GF-D8 (cell line): ENCODE measurements at places on chromosomes 16 and 17.
A peak's percentile ranks its signal among the peaks of the same experiment; 100 is the strongest.

DNA sequence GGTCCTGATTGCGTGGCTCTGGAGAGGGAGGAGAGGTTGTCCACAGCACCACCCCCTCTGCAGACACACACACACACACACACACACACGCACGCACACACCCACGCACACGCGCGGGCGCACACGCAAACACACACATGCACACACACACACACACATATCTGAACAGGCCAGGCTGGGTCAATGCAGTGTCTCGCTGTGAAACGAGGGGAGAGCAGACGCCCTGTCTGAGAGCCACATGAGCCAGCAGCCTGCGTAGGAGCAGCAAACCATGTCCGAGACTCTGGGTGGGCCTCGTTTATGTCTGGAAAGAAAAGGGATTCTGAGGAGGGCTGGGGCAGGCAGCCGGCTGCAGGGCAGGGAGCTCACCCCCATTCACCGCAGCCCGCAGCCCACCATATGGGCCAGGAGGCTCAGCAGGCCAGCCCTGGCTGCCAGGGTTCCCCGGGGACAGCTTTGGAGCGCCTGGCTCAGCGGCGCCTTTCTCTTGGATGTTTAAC is 93.3 kb upstream of the TNRC6C start:
- no peak for DNase-seq

GRCh38 chr17:32482568-32483320 is 4.0 kb upstream of the CDK5R1 start:
- no peak for DNase-seq

GRCh38 chr17:55462234-55462633 is 40.6 kb upstream of the MMD start:
- no peak for DNase-seq

DNA sequence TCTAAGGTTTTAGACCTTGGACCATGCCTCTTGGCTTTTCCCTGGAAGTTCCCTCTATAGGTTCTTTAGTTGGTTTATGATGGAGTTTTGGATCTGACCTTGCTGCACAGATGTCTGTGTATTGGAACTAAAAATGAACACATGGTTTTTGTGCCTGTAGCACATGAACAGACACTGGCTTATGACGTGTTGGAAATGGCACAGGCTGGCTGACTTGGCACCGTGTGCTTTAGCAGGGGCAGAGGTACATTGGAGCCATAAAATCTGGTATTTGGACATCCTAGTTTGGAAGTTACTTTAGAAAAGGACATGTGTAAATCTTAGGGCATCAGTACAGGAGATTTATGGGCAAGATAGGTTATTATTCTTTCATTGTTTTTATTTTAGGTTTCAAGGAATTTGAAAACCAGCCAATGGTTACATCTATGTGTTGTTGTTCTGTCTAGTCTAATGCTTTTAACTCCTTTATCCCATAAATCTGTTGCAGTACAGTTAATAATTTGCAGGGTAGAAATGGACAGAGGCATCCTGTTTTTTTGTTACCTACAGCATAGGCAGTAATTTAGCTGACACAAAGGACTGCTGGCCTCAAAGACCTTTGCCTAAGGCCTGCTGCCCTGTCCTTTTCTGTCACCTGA is 6.0 kb downstream of the SOCS7 start:
- no peak for DNase-seq

GRCh38 chr16:49602201-49602975 is 228.8 kb downstream of the C16orf78 start:
- no peak for DNase-seq

DNA sequence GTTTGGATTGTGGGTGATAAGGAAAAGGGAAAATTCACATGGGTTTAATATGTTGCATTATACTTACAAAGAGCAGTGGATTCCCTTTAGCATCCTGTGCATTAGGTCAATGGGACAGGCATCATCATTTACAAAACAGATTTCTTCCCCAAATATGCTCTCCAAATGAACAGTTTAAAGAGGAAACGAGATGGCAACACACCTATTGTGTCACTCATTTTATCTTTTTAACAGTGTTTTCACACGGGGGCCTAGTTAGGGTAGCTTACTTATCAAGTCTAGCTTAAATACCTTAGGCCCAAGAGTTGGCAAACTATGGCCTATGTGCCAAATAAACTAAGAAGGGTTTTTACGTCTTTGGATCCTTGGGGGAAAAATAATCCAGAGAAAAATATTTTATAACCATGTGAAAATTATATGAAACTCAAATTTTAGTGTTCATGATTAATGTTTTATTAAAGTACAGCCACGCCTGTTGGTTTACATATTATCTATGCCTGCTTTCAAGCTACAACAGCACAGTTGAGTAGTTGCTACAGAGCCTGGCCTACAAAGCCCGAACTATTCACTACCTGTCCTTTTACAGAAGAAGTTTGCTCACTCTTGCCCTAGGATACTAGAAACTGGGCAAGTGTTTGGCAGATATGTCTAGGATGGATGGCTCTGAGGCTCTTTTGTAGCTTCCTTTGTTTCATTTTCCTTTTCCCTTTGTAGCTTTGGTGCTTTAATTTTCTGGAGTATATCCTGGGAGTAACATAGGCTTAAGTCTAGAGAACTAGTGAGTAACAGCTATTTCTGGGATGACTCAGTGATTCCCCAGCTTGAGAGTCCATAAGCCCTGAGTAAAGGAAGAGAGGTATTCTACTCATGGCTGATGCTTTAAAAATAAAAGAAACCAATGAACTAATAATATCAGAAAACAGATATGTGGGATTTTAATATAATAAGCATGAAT is 12.4 kb downstream of the NUP93 start:
- peak; percentile 54 for DNase-seq

DNA sequence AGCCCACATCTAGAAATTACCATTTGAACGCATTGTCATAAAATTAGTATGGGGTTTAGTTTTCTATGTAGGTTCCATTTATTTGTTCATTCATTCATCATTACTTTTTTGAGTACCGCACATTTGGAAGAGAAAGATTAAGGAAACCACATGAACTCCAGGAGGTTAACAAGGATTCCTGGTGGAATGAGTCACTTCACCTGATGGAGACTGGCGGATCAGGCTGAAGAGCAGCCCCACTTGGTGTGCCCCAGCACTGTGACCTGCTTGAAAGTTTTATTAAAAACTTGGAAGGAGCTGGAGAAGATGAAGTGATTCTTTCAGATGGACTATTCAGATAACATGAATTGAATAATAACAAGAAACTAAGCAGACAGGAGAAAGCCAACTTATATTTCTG is 293.6 kb upstream of the CDH11 start:
- DNase-seq, result no peak

- no peak for DNase-seq
Measured at GRCh38 chr16:73231944-73232554, 184.1 kb upstream of the ZFHX3 start.

- DNase-seq, result no peak
Measured at GRCh38 chr17:50052241-50052796, 3.6 kb upstream of the ITGA3 start.

- DNase-seq, result no peak
Measured at GRCh38 chr16:56197192-56197992, 6.1 kb downstream of the GNAO1 start.

DNA sequence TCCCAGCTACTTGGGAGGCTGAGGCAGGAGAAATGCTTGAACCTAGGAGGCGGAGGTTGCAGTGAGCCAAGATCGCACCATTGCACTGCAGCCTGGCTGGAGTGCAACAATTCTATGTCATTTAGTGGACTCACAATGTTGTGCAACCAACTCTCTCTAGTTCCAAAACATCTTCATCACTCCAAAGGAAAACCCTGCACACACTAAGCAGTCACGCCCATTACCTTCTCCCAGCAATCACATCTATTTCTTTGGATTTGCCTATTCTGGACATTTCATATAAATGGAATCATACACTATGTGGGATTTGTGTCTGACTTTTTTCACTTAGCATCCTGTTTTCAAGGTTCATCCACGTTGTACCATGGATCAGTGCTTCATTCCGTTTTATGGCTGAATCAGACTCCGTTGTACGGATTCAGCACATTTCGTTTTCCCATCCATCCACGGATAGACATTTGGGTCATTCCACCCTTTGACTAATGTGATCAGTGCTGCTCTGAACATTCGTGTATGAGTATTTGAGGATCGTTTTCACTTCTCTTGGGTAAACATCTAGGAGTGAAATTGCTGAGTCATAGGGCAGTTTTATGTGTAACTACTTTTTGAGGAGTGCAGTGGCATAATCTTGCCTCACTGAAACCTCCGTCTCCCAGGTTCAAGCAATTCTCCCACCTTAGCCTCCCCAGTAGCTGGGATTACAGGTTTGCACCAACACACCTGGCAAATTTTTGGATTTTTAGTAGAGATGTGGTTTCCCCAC is 45.4 kb upstream of the EMP2 start:
- DNase-seq, result no peak
